Metanephros (tissue), 2 donors: ENCODE measurements at places on chromosomes 1 and 21. TPM values are rescaled to one million over a fixed set of nuclear protein-coding genes. Genes with fewer than 3 reads are reported as not detected.

Gene CNIH4
- total RNA-seq: 34.6 TPM

Gene CD160
- total RNA-seq: 0.18 TPM

Gene IL23R
- 0.06 TPM for total RNA-seq

Gene NLRP3
- 4.0 TPM for total RNA-seq

Gene NFASC
- total RNA-seq: 24.3 TPM

Gene CCDC185
- total RNA-seq: not detected

Gene PTPN22
- 1.5 TPM for total RNA-seq

Gene SPATA1
- 1.6 TPM for total RNA-seq

Gene SLX9
- total RNA-seq: 14.3 TPM

Gene RAB42
- 3.0 TPM for total RNA-seq

Gene KDF1
- total RNA-seq: 8.9 TPM

Gene LCE1F
- total RNA-seq: not detected
